ENCODE measurements at places on chromosomes 12 and 14. TPM values are rescaled to one million over a fixed set of nuclear protein-coding genes. Genes with fewer than 3 reads are reported as not detected.

Gene FAM186B
- 0.11 TPM for total RNA-seq

GRCh38 chr12:48105321-48105866 lies 485 bp downstream of the SENP1 start:
- no peak for DNase-seq

GRCh38 chr12:99997806-99998205 lies 13.1 kb upstream of the ANKS1B start:
- DNase-seq = no peak

Gene PRKD1
- 3.2 TPM for total RNA-seq

GRCh38 chr12:121939186-121939585 lies 20.8 kb downstream of the CFAP251 start:
- no peak for DNase-seq

GRCh38 chr14:56900726-56901125 lies 90.4 kb upstream of the OTX2 start:
- DNase-seq = no peak

GRCh38 chr14:100673085-100673806 lies 53.4 kb upstream of the DLK1 start:
- DNase-seq = peak; percentile 91

GRCh38 chr12:126819554-126819953 lies 1447.4 kb upstream of the TMEM132C start:
- DNase-seq = no peak

DNA sequence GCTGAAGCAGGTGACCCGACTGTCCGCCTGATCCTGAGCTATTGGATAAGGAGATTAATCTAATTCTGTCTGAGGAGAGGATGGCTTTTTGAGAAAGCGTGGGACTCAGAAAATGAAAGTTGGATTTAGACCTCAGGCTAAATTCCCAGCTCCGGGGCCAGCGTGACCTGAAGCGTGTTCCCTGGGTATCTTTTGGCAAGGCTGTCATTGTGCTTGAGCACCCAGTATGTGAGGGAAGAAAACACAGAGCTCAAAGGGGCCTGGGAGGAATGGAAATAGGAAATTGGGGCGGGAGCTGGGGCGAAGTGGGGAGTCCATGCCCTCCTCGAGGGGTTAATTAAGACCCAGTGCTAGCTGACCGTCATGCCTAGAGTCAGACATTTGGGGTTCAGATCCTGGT lies 17.5 kb upstream of the CCDC63 start:
- no peak for DNase-seq

DNA sequence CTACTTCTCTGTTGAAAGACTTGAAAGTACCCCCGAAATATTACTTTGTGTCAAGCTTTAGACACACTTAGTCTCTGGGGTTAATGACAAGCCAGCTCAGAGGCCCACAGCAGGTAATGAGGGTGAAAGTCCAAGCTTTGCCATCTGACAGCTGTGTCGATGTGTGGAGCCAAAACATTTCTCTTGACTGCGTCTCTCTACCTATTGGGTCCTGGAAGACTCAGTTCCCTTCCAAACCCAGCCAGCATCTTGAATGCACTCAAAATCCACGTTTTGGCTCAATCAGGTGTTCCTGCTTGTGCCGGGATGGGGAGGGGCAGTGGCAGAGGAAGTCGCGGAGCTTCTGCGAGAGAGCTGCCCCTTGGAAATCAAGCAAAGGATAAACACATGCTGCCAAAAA lies 3.2 kb downstream of the PLXNC1 start:
- DNase-seq = peak; percentile 32

Gene ANO4
- 1.3 TPM for total RNA-seq

- DNase-seq = no peak
Measured at GRCh38 chr14:80364816-80365215, 153.5 kb upstream of the DIO2 start.
